ENCODE measurements at places on chromosomes 2 and 18.
A peak's percentile ranks its signal among the peaks of the same experiment; 100 is the strongest.

GRCh38 chr2:42848265-42848664 is 55.9 kb upstream of the HAAO start:
- DNase-seq = no peak

DNA sequence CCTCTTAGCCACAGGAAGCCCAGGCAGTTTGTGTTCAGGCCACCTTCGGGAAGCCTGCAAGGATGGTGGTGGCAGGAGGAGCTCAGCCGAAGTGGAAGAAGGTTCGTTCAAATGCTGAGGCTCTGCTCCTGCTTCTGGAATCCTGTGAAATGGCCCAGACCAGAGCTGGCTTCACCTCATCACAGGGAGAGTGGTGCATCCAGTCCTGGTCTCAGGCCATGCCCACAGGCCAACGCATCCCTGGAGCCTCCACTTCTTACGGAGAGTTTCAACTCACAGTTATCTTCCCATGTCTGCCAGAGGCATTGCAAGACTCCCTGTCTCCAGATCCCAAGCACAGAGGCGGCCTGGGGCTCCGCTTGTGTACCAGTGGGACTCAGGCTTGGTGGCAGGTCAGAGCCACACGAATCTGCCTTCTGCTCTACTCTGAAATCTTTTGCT is 82.3 kb downstream of the NDUFA10 start:
- DNase-seq = no peak

DNA sequence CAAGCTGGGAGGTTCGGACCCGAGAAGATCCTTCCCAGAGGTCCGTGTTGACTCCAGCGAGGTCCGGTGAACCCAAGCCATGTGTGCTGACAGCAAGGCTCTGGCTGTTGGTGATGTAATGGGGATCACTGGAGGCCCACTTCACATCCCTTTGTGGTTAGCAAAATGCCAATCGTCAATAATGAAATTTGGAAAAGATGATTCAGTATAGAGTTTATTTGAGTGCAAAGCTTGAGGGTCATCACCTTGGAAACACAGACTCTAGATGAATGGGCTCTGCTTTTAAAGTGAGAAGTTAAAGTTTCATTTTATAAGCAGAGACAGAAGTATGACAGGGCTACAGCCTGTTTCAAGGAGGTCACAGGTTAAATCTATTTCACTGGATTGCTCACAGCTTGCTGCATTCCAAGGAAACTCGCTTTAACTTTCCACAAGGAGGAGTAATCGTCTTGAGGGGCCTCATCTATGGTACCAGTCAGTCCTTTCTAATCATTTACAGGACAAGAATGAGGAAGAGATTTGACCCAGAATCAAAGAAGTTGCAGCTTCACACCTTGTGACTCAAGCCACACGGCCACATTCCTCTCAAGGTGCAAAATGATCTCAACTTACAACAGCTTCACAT is 140.5 kb downstream of the TPO start:
- DNase-seq = peak; percentile 51

- no peak for DNase-seq
Observed at GRCh38 chr2:62197011-62197924, 1.4 kb downstream of the B3GNT2 start.

GRCh38 chr2:177147834-177148445 is 64.7 kb upstream of the HNRNPA3 start:
- no peak for DNase-seq

DNA sequence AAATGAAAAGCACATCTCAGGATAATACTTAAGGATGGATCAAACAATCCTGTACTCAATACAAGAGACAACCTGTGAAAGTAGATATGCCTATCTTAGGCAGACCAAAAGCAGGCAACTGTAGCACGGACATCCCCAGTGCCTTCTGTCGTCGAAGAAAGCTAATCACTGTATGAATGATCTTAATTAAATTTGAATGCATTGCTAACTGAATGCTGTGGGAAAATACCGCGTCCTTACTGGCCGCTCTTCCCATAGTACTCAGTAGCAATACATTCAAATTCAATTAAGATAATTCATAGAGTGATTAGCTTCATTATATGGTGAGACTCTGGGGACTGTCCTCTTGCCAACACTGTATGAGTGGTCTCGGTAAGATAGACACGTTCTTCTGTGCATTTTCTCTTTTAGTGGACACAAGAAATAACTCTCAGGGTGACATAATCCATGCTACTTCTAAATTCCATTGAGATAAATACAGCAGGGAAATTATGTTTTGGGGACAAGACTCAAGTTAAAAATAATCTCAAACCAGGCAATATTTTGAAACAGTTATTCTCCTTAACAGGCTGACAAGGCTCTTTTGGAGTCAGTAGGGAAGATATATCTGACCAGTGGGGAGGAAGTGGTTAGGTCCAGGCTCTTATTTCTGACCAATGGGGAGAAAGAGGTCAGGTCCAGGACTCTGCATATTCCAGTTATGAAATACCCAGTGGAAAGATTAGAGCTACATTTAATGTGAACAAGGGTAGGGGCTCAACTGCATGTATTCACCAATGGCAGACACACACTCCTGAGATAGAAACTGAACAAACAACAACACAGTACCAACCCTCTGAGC is 97.3 kb downstream of the DOCK10 start:
- DNase-seq = no peak

DNA sequence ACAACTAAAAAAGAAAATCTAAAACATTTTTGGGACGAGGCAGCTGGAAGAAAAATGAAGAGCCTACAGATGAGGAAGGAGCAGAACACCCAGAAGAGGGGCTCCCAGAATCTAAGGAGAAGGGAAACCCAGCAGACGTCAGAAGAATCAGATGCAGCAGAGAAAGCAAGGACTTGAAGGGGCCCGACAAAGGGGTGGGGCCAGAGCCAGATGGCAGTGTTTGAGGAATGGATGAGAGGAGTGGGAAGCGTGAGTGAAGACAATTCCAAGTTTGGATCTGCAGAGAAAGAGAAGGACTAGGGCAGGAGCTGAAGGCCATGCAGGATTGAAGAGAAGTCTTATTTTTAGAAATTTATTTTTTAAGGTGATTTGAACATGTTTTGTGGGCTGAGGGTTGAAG is 19.3 kb downstream of the PTMA start:
- DNase-seq = no peak

DNA sequence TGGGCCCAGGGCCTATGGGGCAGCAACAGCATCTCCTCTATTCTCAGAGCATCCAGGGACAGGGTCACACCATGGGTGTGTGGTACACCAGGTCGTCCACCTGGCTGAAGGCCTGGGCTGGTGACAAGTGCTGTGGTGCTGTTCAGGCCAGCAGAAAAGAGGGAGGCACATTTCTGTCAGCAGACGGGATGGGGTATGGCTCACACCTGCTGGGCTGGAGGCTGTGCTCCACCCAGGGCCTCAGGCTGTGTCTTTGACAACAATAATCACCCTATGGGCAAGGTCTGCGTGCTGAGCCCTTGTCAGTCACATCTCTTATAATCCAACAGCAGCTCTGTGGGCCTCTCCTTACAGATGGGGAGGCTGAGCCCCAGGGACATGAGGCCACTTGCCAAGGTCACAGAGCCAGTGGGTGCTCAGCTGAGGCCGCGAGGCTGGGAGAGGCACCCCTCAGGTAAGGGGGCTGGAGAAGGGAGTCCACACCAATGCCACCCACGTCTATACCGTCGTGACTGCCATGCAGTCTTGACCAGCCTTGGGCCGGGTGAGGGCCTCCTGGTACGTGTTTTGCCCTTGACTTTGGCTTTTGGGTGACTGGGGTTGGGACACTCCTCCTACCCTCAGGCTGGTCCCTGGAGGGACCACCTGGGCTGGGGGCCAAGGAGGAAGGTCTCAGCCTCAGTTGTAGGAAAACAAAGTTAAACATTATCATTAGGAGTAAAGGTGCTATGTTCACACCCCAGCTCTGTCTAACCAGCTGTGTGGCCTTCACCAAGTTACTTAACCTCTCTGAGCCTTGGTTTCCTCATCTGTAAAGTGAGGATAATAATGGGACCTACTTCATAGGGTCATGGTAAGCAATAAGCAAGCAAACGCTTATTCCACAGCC is 5.6 kb upstream of the HS6ST1 start:
- DNase-seq = no peak

GRCh38 chr2:98623657-98624056 is 15.3 kb downstream of the UNC50 start:
- DNase-seq = no peak

DNA sequence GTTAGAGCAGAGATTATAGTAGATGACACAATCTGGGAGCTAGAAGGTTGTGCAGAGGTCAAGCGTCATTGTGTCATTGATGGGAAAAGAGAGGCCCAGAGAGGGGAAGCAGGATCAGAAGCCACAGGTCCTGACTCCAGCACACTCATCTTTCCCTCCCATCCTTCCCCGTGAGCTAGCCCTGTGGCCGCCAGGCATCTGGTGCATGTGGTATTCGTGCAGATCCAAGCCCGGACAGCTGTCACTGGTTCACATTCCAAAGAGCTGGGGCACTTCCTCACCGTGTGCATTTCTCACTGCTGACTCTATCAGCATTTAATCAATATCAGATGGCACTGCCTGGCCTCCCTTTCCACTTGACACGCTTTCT is 94.1 kb upstream of the THOC1 start:
- peak; percentile 96 for DNase-seq

- DNase-seq = no peak
Observed at GRCh38 chr2:140247451-140248195, 1467.4 kb upstream of the NXPH2 start.

GRCh38 chr2:68272246-68272994 is 20.1 kb upstream of the PPP3R1 start:
- no peak for DNase-seq

DNA sequence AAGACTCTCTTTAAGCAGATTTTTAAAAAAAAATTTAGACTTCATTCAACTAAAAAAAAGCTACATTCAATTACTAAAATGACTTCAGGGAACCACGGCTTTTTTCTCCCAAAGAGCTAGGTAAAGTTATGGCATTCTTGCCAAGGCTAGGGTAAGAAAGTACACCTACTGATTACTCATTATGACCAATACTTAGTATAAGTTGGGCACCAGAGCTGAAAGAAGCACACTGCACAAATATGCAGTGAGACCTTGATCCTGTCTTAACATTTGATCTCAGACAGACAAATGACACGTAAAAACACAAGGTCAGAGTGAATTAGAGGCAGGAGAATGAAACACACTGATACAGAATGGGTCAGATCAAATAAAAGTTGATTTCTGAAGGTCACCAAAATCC is 88.7 kb downstream of the THADA start:
- no peak for DNase-seq

DNA sequence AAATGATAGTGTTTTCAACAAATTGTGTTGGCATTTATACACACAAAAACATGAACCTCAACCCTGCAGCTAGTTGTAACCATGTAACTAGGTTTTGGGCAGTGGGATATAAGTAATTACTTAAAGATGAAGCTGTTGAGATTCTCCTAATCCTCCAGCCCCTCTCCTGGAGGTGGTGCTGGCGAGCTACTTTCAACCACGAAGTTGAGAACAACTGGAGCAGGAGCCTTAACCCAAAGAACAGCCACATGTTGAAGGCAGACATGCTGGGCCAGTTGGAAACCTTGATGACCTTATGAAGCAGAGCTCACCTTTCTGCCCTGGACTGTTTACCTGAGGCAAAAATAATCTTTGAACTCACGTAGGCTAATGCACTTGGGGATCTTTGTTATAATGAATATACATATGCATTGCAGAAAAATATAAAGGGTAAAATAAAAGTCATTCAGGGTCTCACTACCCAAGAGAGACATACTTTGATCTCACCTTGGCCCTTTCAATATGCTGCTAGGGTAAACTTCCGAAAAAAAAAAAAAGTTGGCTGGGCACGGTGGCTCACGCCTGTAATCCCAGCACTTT is 89.6 kb upstream of the NPAS2 start:
- DNase-seq = no peak

- no peak for DNase-seq
Observed at GRCh38 chr2:197356136-197356535, 45.6 kb upstream of the ANKRD44 start.

DNA sequence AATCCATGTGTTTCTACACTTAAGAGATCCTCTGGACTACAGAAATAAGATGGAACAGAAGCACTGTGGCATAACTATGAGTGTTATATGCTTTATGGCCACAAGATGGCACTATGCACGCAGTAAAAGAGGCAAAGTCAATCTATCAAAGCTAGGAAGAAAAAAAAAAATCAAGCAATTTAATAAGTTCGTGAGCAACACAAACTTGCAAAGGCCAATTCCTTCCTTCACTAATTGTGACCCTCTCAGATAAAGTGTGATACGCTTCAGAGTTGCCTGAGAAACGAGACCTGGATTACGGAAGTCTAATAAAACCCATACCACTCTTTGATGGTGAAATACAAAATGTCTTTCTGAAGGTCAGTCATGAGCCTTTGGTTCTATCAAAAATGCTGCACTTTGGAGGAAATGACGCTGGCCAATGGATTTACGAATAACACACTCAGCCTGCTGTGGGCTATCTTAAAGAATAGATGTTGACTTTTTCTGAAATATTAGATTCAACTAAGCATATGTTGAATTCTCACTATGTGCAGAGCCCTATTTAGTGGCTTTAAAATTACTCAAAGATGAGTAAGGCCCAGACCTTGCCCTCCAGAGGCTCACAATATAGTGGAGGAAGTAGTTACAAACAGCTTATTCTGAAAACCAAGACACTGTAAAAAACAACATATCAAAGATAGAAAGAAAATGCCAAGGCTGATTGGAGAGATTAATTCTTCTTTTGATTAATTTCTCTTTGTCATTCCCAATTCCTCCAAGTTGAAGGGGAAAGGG is 35.5 kb upstream of the TTR start:
- peak; percentile 14 for DNase-seq

- no peak for DNase-seq
Observed at GRCh38 chr2:71882949-71883472, 264.7 kb downstream of the CYP26B1 start.

GRCh38 chr2:133523406-133523805 is 44.9 kb downstream of the NCKAP5 start:
- no peak for DNase-seq

DNA sequence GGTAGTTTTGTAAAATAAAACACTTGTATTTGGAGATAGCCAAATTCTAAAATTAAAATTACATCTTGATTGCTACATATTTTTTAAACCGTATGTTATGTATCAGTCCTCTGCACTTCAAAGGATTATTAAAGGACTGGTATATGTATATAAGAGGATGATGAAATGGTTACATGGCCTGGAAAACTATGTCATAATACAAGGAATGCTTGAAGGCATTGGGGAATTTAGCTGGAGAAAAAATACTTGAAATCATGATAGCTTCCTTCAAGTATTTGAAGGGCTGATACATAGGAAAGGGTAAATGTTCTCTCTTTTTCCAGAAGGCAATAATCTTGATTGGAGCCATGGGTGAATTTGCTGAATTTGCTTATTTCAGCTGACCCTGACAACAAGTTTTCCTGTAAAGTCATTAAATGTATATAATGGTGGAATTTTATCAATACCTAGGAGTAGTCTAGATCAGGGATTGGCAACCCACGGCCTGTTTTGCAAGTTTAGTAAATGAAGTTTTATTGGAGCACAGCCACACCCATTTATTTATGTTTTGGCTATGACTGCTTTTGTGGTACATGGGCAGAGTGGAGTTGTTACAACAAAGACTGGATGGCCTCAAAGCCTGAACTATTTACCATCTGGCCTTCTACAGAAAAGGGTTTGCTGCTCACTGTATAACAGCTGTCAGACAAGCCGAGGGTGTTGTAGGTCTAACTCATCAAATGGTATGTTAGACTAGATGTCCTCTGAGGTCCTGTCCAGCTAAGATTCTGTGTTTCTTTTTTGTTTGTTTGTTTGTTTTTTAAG is 34.4 kb downstream of the ACYP2 start:
- DNase-seq = peak; percentile 46

- no peak for DNase-seq
Observed at GRCh38 chr2:120247851-120248250, 4.8 kb upstream of the RALB start.
